Sciatic nerve (tissue), 2 donors: ENCODE measurements at places on chromosomes 2 and 18. TPM values are rescaled to one million over a fixed set of nuclear protein-coding genes. Genes with fewer than 3 reads are reported as not detected.
A peak's percentile ranks its signal among the peaks of the same experiment; 100 is the strongest.

- DNase-seq: no peak
Observed at GRCh38 chr2:169361706-169362117, 622 bp downstream of the LRP2 start.

- no peak for DNase-seq
Observed at GRCh38 chr2:212797484-212798205, 259.0 kb upstream of the ERBB4 start.

The ERFE gene
- total RNA-seq: 0.58 TPM

- no peak for DNase-seq
Observed at GRCh38 chr18:79708412-79708811, 28.8 kb downstream of the CTDP1 start.

DNA sequence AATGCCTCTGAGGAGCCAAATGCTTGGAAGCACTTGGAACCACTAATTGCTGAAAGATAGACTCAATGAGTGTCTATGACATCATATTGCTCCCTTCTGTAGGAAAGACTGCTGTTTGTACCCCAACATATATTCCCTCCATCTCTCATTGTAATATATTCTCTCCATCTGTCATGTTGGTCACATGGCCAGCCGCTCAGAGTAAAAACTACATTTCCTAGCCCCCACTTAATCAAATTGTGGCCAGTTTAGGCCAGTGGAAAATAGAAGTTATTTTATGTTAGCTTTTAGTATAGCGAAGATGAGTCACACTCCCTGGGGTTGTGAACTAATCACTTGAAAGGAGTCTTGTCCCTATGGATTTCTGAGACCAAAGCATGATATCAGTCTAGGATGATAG, 160.2 kb downstream of the HNMT start:
- no peak for DNase-seq

DNA sequence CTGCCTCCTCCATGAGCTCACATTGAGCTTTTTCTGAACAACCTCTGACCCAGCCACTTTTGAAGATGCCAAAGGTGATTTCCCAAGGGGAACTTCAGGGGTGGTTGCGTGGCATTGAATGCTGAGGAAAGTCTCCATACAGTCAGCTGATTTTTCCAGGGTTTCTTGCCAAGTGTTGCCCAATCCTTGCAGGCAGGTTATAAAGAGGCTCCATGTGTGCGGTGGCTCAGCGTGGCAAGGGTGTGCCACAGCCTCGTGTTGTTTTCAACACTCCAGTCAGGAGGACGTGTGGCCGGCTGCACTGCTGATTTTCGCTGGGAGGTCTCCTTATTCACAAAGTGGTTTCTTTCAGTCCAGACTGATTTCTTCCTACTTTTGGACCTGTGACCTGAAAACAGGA, 81.4 kb upstream of the GATA6 start:
- DNase-seq: no peak

GRCh38 chr2:56015711-56016115, 92.1 kb upstream of the EFEMP1 start:
- no peak for DNase-seq

The MPHOSPH10 gene
- total RNA-seq: 36.5 TPM

GRCh38 chr2:32841931-32842898, 104.5 kb upstream of the LTBP1 start:
- DNase-seq: no peak

DNA sequence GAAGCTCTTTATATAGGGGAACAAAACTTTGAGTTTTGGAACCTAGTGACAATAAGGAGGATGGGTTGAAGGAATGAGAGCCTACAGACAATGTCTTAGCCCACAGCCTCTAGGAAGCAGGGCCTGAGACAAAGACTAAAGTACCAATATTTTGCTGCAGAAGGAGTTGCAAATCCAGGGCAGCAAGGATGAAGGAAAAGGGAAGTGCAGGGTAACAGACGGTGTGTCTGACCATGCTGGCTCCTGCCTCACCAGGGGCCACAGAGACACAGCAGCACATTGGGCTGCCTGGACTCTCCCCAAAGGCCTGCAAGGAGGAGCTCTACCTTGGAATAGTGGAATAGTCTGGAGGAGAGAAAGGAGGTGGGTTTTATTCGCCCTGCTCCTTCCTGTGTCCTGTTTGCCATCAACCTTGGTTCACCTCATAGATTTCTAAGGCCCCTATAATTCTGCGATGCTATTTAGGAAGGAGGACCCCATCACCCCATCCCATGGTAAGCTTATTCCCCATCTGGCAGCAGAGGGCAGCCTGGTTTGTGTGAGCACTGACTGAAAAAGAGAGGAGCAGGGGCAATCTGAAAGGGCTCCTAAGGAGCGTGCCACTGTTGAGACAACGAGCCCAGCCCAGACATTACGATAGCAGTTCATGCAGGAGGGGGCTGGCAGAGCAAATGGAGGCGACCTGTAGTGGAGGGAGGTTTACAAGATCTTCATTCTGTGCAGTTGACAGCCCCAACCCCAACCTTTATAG, 143.4 kb downstream of the MGAT5 start:
- no peak for DNase-seq

DNA sequence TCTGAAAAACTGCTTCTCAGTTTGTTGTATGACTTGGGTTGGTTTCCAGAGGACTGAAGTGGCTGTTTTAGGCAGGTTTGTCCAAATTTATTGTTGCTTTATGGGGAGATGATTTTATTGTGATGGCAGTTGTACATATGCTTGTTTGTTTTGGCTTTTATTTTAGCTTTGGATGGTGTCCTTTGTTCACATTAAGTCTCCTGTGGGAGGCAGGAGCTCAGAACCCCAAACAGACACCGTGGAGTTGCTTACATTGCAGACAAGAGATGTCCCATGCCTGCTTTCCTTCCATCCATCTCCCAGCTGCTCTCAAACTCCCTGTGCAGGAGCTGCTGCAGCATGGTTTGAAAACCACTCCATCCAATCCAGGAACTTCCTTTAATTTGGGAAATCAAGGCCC, 414.7 kb downstream of the LPIN1 start:
- no peak for DNase-seq

DNA sequence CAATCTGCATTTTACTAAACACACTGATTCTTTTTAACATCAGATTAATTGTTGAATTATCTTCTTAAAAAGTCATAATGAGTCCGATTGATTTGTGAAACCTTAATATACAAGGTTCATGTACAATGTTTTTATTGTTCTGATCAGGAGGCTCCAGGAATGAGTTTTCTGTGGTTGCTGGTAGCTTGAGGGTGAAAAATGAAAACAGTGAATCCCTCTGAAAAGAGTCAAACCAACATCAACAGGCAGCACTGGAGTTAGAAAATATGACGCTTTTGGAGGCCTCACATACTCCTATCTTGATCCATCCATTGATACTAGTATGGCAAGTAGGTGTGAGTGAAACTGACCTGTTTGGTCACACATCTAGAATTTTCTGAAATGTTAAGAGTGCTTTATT, 216.3 kb upstream of the ETAA1 start:
- no peak for DNase-seq

DNA sequence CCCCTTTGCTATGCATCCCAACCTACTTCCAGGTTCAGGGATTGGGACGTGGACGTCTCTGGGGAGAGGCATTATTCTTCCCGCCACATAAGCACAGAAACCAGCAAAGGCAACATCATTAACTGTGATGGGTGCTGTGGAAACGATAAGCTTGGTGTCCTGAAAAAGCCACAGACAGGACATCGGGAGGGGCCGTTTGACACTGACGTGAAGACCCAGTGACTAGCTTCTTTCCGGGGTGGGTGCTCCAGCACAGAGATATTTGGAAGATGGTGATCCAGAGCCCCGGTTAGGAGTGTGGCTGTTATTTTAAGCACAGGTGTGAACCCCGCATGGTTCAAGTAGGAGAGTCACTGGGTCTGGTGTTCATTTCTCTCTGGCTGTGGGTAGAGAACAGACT, 163.8 kb upstream of the HDAC4 start:
- no peak for DNase-seq

- DNase-seq: no peak
Observed at GRCh38 chr18:53785811-53786210, 438.7 kb downstream of the MBD2 start.

DNA sequence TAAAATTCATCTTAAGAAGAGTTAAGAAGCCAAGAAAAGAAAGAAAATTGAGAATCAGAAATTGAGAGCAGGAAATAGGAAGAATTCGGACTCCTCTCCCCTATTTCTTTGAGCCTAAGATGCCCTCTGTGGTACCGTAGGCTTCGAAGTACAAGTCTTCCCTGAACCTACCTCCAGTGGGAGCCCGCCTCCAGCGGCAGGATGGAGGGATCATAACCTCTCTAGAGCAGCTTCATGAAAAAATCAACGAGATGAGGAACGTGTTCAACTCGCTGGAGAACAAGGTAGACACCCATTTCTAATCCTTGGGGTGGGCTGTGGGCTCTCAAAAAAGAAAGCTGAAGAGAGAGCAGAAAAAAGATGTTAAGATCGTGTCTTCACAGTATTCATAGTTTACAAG, 36.3 kb downstream of the ARHGEF33 start:
- no peak for DNase-seq

GRCh38 chr2:53445383-53446070, 322.1 kb upstream of the CHAC2 start:
- DNase-seq: no peak

DNA sequence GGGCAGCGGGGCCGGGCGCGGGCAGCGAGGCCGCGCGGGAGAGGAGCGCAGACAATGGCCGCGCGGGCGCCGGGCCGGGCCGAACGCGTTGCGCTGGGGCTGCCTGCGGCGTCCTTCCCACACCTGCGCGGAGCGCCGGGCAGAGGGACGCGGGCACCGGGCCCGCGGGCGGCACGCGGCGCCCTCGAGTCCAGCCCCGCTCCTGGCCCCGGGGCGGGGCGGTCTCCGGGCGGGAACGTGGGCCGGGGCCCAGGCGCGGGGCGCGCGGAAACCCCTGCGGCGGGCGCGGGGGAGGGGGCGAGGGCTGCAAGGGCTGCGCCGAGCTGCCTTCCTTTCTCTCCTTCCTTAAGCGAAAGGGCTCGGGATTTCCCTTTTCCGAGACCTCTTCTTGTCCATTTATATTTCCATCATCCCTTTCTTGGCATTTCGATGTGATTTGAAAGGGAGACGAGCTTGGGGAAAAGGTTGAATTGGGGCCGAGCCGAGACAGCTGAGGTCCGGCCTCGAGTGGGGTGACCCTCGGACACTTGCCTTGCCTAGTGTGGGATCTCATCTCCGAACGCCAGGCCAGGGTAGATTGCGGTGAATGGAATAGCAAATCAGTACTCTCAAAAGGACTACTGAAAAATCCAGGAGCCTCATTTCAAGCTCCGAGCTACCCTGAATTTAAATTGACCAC, 676 bp downstream of the KLHL23 start:
- DNase-seq: no peak

DNA sequence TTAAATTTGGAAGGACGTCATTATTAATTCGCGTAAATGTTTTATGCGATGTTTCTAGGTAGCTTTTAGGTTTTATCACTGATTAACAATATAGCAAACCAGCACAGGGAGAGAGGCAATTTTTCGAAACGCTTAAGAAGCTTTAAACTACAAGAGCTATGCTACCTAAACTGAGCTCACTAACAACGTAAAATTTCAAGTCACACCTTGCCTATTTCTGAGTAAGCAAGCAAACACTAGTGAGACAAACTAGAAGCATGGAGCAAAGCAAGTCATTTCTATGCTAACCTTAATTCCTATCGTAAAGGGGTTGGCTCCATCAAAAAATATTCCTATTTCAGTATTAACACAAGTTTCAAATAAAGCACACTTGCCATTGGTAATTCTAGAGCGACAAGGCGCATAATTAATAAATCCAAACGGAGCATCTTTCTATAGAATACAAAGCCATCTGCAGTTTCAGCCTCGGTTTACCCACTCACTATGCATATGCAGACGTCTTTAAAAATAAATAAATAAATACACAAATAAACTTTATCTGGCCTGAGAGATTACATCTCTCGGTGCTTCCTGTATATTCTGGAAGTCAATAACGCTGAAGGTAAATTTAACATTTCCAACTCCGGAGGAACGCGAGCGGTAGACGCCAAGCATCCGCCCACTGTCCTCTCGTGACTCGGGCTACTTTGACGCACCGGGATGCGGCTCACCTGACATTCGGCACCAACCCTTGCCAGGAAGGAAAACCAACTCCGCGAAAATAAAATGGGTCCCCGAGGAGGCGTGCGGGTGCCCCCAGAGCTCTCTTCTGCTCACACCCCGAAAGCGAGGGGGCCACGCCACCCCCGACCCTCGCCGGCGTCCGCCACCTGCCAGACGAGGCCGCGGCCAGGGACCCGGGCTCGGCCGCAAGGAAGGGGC, 947 bp downstream of the ITSN2 start:
- peak; percentile 72 for DNase-seq

DNA sequence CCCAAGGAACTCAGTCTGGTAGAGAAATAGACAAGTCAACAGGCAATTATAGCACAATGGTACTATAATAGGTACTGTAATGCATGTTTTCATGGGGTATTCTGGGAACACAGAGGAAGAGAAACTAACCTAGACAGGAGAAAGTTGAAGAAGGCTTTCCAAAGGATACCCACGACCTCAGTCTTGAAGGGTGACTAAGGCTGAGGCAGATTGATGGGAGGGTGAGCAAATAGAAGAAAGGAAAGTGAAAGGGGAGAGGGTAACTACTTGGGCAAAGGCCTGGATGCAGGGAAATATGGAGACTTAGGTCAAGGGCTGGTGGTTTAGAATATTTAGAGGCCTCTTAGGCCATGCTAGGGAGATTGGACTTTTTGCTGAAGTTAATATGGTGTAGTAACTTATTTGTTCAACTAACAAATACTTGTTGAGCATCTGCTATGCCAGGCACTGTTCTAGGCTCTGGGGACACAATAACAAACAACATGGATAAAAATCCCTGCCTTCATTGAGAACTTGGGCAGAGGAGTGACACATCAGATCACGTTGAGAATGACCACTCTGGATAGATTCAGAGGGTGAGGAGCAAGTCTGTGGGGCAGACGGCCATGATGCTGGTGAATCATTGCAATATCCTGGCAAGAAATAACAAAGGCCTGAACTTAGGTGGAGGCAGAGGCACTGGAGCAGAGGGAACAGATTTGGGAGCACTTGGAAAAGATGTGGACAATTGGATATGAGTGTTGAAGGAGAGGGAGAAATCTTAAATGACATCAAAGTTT, 56.4 kb downstream of the PLB1 start:
- DNase-seq: no peak

- DNase-seq: peak; percentile 18
Observed at GRCh38 chr2:240165661-240166060, 25.2 kb upstream of the OTOS start.

- no peak for DNase-seq
Observed at GRCh38 chr2:97646977-97647376, 1.1 kb downstream of the COX5B start.

The LIPT1 gene
- total RNA-seq: 12.1 TPM
